Mesenteric fat pad (tissue), 1 donor: ENCODE measurements at places on chromosomes 2 and 18.

DNA sequence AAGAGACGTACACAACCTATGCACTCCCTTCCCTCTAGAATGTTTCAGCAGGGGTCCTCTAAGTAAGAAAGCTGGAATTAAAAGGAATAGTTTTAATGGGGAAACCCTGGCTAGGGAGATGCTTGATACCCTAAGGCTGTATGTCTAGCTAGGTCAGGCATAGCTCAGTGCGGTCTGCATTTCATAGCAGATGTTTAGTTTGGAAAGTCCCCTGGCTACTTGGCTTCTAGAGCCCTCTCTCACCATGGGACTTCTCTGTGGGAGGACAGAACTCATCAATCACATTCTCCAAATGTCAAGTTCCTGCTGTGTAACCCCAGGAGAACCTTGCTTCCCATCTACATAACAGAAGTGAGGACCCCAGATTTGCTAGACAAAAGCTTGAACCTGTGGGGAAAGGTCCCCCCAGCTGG lies 24.1 kb upstream of the ANXA4 start:
- no peak for DNase-seq

- no peak for DNase-seq
These were observed 41.0 kb upstream of the MGAT4A start for GRCh38 chr2:98771721-98772524.

DNA sequence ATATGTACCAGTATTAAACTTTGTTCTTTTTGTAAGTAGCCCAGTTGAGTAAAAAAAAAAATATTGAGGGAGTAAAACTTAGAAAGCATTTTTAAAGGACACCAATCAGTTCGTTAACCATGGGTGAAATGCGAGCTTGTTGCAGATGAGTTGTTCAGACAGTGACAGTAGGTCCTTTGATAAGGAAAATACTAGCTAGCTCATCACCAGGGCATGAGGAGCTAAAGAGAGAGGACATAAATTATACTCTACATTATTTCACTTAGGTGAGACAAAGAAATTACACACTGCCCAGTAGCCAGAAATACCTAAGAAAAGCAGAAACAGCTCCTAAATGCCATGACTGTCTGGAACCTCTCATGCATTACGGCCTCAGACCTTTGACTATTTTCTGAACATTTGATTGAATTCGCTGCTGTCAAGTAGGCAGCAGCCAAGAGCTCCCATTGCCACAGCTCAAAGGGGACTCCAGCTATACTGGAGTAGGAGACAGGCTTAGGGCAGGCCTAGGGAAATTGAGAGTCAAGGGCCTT lies 2.6 kb upstream of the HNRNPLL start:
- DNase-seq = no peak

- no peak for DNase-seq
These were observed 104.6 kb downstream of the PTPN4 start for GRCh38 chr2:119864318-119864717.

DNA sequence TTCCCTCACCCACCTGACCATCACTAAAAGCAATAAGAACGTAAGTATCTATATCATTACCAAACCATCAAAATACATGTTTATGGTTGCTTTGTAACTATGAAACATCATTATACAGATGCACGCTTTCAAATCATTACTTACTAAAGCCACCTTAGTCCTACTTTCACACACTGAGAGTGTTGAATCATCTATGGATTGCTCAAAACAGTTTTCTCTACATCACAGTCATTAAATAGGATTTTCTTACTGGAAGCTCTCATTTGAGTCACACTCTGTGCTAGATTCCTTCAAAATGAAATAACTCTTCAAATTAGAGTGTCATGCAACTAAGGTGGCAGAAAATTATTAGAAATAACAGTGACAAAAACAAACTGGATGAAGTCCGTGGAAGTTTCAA lies 878.4 kb downstream of the CPS1 start:
- DNase-seq = no peak

DNA sequence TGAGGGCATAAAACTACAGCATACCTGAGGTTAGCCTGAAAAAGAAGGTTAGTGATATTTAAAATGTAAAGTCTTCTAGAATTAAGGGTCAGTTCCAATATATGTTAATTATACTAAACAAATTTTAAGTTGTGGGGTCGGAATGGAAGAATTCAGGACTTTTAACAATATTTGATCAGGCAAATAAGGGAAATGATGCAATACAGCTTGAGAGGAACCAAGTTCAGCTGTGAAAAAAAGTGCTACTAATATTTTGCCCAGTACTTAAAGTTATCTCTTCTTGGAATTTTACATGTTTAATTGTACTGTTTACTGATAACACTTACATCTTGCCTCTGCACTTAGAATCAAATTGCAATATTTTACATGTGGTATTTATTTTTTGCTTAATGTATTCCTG lies 345.5 kb upstream of the CWC22 start:
- no peak for DNase-seq

DNA sequence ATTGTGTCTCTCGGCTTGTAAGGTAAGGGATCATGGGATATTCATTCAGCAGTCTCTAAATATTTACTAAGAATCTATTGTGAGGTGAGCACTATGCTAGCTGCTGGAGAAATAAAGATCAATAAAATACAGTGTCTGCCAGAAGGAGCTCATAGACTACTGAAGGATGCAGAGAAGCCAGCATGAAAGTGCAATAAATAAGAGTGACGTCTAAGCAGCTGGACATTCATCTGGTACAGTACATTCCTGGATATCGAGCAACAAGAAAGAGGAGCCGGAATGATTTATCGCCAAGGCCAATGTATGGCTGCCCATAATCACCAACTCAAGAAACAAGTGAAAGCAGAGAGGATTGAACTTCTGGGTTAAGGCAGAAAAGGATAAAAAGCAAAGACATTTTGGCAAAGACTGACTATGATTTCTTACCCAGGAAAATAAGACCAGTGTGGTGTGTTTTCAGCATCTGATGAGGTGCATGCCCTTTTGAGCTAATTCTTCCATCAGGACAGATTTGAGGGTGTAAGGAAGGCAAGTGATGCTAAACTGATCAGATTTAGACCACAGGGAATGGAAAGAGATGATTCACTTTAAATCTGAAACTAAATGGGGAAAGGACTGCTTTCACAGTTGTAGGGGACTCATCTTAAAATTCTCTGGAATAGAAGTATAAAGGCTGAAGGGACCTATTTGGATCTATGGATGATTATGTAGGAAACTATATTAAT lies 18.7 kb upstream of the LMAN1 start:
- no peak for DNase-seq

GRCh38 chr2:25903216-25903776 lies 25.0 kb upstream of the ASXL2 start:
- no peak for DNase-seq

DNA sequence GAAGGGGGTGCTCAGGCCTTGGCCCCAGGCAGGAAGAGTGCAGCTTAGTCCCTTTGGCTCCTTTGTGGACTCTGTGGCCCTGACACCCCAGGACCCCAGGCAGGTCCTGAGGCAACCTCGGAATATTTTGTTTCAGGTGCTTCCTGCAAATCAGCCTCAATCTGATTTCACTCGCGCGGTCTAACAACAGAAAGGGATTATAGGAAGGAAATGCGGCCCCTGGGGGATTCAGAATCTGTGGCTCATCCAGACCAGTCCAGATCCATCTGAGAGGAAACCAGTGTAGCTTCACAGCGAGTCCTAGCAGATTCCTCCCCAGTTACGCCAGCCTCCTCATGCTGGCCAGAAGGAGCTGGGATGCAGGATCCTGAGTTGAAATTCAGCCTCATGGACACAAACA lies 59.5 kb upstream of the YWHAQ start:
- DNase-seq = peak; percentile 45

DNA sequence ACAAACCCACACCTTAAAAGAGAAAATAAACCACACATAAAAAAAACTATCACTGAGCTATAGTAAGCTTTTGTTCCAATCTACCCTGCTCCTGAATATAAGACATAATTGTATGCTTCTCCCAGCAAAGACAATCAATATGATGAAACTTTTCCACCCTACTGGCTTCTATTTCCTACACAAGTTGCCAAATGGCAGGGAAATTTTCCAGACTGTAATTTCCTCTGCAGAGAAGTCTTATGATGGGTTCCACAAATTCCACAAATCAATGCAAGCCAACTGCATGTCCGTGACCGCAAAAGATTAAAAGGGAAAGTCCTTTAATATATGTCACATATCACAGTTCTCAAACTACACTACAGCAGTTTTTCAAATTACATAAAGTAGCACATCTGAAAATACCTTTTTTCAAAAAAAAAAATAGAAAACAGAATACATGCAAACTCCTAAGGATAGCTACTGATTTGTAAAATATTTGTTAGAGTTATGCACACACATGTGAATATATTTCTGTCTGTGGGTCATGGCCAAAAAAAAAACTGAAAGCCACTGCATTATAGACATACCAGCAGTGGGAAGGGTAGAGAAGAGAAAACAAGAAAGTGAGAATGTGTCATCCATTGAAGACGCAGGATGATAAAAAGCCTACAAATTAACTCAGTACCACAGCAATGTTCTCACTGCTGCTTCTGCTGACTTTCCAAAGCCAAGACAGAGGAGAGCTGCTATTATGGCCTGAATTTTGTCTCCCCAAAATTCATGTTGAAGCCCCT lies 61.4 kb downstream of the RPL31 start:
- no peak for DNase-seq

GRCh38 chr2:96507957-96508520 lies 2.9 kb upstream of the NEURL3 start:
- DNase-seq = peak; percentile 94

DNA sequence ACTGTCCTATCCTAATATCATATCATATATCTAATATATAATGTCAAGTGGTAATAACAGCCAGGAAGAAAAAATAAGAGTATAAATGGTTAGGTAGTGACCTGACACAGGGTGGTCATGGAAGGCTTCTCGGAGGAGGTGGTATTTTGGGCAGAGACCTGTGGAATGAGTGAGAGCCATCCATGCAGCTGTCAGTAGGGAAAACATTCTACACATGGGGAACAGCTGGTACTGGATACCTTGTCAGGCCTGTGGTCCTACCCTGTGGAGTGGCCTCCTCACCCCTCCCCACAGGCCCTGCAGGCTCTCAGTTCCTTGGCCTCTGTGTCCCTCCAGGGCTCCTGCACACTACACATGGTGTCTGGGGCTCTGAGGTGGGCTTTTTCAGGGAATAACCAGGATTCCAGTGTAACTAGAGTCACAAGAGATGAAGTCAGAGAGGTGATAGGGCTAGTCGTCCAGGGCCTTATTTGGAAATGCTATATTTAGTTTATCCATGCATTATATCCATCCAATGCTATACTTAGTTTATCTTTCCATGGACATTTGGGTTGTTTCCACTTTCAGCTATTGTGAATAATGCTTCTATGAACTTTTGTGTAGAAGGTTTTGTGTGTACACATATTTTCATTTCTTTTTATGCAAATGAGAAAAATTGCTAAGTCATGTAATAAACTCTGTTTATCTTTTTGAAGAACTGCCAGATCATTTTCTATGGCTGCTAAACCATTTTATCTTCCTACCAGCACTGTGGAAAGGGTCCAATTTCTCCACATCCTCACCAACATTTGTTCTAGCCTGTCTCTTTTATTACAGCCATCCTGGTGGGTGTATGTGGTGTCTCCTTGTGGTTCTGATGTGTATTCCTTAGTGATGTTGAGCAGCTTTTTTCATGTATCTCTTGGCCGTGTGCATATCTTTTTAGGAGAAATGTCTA lies 75.6 kb downstream of the TPGS2 start:
- DNase-seq = no peak

DNA sequence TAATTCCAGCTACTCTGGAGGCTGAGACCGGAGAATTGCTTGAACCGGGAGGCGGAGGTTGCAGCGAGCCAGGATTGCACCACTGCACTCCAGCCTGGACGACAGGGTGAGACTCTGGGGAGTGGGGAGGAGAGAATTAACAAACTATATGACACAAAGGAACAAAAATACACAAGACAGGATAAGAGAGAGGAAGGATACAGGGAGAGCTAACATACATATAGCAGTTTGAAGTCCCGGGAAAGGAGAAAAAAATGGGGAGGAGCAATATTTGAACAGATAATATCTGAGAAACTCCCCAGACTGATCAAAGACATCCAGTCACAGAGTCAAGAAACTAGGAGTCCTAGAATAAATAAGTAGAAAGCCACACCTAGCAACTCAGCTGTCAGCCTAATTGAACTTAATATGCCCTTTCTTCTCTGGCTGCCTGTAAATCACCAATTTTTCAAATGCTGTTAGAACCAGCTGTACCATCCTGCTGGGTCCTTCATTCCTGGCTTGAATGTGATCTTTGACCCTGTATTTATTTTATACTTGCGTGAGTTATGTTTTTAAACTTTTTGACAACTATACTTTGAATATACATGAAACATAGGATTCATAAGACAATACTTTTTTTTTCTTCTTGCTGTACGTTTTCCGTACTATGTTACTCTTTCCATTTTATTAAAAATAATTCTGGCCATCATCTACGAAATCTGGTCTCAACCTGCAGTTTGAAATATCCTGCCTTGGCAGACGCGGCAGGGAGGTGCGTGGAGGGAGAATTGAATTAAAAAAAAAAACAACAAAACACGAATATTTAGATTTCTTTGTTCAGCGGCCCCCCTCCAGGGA lies 876 bp upstream of the CYP27A1 start:
- DNase-seq = no peak

- no peak for DNase-seq
These were observed 165.6 kb downstream of the MREG start for GRCh38 chr2:215847718-215848117.

DNA sequence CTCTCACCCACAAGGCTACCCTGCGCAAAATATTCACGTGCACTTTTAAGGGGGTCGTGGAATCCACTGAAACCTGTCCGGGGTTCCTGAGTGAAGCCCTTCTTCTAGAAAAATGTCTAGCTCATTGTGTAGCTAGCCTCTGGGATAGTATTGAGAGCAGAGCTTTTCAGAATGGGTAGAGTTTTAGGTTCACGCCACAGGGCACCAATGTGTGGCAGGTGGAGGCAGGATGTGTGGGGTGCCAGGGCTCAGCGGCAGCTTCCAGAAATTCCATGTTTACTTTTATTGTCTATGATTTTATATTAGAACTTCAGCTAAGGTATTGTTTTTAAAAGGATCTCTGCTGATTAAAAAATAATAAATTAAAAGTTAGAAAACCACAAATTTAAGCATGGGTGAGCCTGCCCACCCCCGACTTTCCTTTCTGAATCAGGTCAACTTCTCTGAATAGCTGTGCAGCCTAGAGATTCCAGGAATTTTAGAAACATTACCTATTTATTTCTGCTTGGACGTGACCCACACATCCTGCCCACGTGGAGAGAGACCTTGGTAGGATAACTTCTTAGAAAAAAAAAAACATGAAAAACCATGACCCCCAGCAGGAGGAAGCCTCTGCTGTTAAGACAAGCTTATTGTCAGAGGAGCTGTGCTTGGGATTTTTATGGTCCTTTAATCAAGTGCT lies 163.7 kb downstream of the CTIF start:
- no peak for DNase-seq

GRCh38 chr2:161708350-161708975 lies 84.2 kb downstream of the SLC4A10 start:
- DNase-seq = no peak

- no peak for DNase-seq
These were observed 33.4 kb downstream of the TTR start for GRCh38 chr18:31624892-31625640.

DNA sequence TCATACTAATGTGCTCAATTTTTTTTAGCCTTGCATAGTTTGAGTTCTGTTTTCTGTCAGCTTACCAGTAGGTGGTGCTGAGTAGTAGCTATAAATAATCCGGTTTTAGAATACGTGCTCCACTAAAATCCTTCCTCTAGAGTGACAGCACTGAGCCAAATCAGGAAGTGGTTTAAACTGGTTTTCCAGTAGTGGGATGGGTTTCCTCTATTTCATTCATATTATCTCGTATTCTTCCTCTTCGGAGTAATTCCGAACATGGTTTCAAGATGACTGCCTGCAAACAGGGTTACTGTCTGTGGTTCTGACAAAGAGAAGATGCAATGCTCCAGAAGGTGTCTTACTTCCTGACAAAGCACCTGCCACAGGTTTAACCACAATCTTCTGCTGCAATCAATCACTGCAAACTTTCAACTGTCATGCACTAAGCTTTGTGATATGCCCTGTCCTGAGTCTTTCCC lies 496.9 kb upstream of the VRK2 start:
- no peak for DNase-seq
